Hepatocyte (in vitro differentiated cells): ENCODE measurements at places on chromosomes 2 and 18. TPM values are rescaled to one million over a fixed set of nuclear protein-coding genes. Genes with fewer than 3 reads are reported as not detected.

DNA sequence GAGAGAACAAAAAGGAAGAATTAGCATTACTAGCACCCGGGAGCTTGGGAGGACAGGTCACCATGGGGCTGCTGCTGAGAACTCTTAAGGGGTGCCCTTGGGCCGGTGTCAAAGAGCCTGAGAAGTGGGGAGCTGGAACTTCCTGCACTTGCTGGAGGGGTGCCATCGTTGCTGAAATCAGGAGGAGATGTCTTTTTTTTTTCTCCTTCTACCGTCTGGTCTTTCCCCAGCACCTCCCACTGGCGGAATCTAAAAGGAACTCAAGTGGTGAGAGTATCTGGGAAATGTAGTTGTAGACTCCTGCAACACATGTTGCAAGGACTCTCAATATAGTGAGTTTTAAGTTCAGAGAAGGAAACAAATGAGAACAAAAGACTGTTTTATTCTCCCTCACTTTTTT, 6.1 kb upstream of the AMMECR1L start:
- DNase-seq, result no peak
- no peak overlapping the region for H3K27ac ChIP-seq
- no peak overlapping the region for H3K4me3 ChIP-seq
- H3K4me1 ChIP-seq, result peaks cover 8% of the 10 kb centered on the region
- no peaks in the 10 kb centered on the region for H3K27me3 ChIP-seq
- no peaks in the 10 kb centered on the region for H3K36me3 ChIP-seq

- no peaks in the 10 kb centered on the region for H3K27me3 ChIP-seq
- no peak for DNase-seq
- H3K4me3 ChIP-seq, result no peak overlapping the region
- no peak overlapping the region for H3K27ac ChIP-seq
- no peaks in the 10 kb centered on the region for H3K4me1 ChIP-seq
- no peaks in the 10 kb centered on the region for H3K36me3 ChIP-seq
Observed at GRCh38 chr2:30361751-30362394, 85.2 kb upstream of the LCLAT1 start.

- H3K36me3 ChIP-seq, result no peaks in the 10 kb centered on the region
- peaks cover 42% of the 10 kb centered on the region for H3K4me1 ChIP-seq
- no peak for DNase-seq
Observed at GRCh38 chr2:237865623-237866041, 6.2 kb downstream of the RAMP1 start.

DNA sequence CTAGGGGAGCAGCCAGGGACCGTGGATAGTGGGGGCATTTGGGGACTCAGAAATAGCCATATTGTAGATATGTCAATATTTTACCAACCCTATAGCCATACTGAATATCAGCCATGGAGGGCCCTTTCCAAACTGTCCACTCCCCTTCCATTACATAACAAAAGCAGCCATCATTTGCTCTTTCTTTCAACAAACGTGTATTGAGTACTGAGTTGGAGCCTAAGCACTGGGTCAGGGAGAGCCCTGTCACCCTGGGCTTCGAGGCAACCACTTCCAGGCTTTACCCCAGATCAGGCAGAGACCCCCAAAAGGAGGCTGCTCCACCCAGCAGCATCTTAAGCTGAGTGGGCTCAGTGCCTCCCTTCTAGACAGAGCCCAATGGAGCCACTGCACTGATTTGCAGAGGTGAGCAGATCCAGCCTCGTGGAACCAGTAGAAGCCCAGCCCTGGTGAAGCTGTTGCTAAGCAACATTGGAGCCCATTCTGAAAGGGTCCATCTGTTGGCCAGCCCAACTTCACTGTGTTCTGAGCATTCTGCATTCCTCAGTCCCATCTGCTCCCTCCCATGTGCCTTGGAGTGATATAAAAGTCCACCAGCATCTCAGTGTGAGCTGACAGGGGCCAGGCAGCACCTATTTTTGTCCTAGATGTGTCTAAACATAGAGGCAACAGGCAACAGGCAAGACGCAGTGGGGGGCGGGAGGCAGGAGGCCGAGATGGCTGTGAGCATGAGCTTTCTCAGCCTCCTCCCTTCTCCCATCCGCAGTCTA, 112.1 kb downstream of the PLB1 start:
- H3K36me3 ChIP-seq, result no peaks in the 10 kb centered on the region
- no peaks in the 10 kb centered on the region for H3K27me3 ChIP-seq
- DNase-seq, result no peak

DNA sequence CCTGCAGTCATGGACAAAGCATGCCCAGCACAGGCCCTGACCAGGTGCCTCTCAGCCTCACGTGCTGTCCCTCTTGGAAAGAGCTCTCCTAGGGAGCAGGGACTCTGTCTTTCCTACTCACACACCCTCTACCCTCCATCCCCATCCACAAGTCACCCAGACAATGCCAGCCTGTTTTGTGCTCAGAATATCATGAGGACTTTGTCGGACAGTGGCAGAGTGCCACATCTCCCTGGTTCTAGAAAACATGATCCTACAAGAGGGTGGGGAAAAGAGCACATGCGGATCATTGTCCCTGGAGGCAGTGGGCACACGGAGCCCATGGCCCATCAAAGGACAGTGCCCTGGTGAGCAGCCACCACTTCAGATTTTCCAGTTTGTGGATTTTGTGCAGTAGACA, 3.7 kb upstream of the MAL start:
- peaks cover 25% of the 10 kb centered on the region for H3K27me3 ChIP-seq
- no peak overlapping the region for H3K4me3 ChIP-seq
- no peaks in the 10 kb centered on the region for H3K36me3 ChIP-seq
- DNase-seq, result no peak
- no peaks in the 10 kb centered on the region for H3K4me1 ChIP-seq
- H3K27ac ChIP-seq, result no peak overlapping the region

- H3K4me1 ChIP-seq, result no peaks in the 10 kb centered on the region
- H3K36me3 ChIP-seq, result no peaks in the 10 kb centered on the region
- no peak for DNase-seq
- no peak overlapping the region for H3K27ac ChIP-seq
- H3K27me3 ChIP-seq, result no peaks in the 10 kb centered on the region
- H3K4me3 ChIP-seq, result no peak overlapping the region
Observed at GRCh38 chr2:127348426-127349000, 39.3 kb downstream of the MAP3K2 start.

DNA sequence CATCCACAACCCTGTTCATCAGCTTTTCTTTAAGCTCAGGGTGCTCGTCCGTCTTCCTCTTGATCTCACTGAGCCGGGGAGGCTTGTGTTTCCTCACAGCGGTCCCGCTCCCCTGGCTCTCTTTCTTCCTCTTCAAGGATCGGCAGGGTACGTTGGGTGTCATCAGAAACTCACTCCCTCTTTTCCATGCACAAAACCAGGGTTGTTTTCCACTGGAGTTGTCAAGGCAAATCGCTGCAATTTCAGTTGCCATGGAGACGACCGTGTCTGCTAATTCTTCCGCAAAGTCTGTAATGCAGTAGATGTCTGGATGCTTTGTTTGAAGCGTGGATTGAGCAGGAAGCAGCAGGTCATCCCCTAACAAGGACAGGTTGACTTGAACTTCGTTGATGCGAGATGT, 146.4 kb downstream of the DAW1 start:
- no peaks in the 10 kb centered on the region for H3K27me3 ChIP-seq
- H3K36me3 ChIP-seq, result no peaks in the 10 kb centered on the region
- no peak for DNase-seq
- H3K27ac ChIP-seq, result no peak overlapping the region

GRCh38 chr18:43396266-43396665, 119.0 kb upstream of the SYT4 start:
- no peaks in the 10 kb centered on the region for H3K36me3 ChIP-seq
- DNase-seq, result peak; percentile 39
- no peak overlapping the region for H3K4me3 ChIP-seq
- no peaks in the 10 kb centered on the region for H3K4me1 ChIP-seq

- H3K27ac ChIP-seq, result peak overlapping the region; percentile 47
- H3K36me3 ChIP-seq, result no peaks in the 10 kb centered on the region
- no peaks in the 10 kb centered on the region for H3K27me3 ChIP-seq
- peaks cover 10% of the 10 kb centered on the region for H3K4me1 ChIP-seq
- no peak for DNase-seq
Observed at GRCh38 chr18:49639643-49640391, 78.0 kb downstream of the LIPG start.

- DNase-seq, result no peak
- H3K4me1 ChIP-seq, result no peaks in the 10 kb centered on the region
- H3K36me3 ChIP-seq, result no peaks in the 10 kb centered on the region
- H3K27ac ChIP-seq, result no peak overlapping the region
Observed at GRCh38 chr2:33298233-33298632, 178.2 kb upstream of the RASGRP3 start.

DNA sequence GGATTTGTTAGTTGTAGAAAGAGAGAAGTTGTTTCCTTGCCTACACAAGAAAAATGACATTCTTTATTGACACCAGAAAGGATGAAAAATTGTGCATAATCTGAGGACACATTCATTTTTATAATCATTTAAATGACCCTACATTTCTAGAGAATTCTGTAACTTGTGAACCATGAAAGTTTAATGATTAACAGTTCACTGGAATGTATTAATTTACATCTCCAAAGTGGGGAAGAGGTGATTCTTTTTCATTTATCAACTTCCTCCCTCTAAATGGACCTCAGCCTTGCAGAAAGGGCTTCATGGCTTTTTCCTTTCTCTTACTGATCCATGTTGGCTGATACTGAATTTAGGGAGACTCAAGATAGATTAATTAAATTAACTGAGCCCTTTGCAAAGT, 565.2 kb upstream of the LINC00305 start:
- peaks cover 13% of the 10 kb centered on the region for H3K4me1 ChIP-seq
- H3K27ac ChIP-seq, result no peak overlapping the region
- H3K36me3 ChIP-seq, result no peaks in the 10 kb centered on the region
- H3K4me3 ChIP-seq, result no peak overlapping the region

DNA sequence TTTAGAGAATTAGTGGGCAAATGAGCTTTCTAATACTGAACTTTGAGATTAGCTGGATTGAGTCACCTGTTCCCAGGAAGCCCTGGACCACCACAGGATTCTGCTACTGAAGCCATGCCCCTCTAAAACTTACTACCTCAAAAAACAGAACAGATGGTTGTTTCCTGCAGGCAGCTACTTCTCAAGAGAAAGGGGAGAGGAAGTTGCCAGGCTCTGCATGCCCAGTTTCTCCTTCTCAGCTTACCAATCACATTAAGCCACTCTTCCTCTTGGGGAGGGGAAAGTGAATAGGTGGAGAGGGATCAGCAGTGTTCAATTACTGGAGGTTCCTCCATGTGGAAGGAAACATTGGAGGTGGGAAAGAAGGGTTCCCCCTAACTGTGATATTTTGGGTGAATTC, 24.9 kb upstream of the C1GALT1C1L start:
- no peaks in the 10 kb centered on the region for H3K27me3 ChIP-seq
- no peak overlapping the region for H3K4me3 ChIP-seq
- H3K27ac ChIP-seq, result no peak overlapping the region
- no peaks in the 10 kb centered on the region for H3K4me1 ChIP-seq
- DNase-seq, result no peak

DNA sequence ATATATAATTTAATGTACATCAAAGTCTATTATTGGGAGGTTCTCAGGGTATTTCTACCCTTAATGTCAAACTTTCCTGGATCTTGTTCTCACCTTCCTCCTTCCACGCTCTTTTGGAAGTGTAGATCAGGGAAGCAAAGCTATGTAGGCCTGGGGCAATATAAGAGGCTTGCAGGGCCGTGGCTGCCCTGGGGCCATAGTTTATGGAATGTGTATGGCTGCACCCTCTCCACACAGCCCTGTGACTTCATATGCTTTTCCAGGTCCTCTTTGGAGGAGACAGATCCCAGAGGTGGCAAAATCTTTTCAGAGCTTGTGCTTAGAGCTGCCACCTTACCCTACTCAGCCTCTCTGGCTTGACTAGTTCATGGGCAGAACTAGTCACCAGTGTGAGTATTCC, 82.9 kb downstream of the PLB1 start:
- no peaks in the 10 kb centered on the region for H3K27me3 ChIP-seq
- H3K4me1 ChIP-seq, result peaks cover 6% of the 10 kb centered on the region
- H3K4me3 ChIP-seq, result no peak overlapping the region
- no peak overlapping the region for H3K27ac ChIP-seq

- H3K27me3 ChIP-seq, result no peaks in the 10 kb centered on the region
- H3K4me3 ChIP-seq, result no peak overlapping the region
- H3K36me3 ChIP-seq, result no peaks in the 10 kb centered on the region
- DNase-seq, result no peak
- no peak overlapping the region for H3K27ac ChIP-seq
- no peaks in the 10 kb centered on the region for H3K4me1 ChIP-seq
Observed at GRCh38 chr2:209702775-209703174, 68.9 kb upstream of the UNC80 start.

DNA sequence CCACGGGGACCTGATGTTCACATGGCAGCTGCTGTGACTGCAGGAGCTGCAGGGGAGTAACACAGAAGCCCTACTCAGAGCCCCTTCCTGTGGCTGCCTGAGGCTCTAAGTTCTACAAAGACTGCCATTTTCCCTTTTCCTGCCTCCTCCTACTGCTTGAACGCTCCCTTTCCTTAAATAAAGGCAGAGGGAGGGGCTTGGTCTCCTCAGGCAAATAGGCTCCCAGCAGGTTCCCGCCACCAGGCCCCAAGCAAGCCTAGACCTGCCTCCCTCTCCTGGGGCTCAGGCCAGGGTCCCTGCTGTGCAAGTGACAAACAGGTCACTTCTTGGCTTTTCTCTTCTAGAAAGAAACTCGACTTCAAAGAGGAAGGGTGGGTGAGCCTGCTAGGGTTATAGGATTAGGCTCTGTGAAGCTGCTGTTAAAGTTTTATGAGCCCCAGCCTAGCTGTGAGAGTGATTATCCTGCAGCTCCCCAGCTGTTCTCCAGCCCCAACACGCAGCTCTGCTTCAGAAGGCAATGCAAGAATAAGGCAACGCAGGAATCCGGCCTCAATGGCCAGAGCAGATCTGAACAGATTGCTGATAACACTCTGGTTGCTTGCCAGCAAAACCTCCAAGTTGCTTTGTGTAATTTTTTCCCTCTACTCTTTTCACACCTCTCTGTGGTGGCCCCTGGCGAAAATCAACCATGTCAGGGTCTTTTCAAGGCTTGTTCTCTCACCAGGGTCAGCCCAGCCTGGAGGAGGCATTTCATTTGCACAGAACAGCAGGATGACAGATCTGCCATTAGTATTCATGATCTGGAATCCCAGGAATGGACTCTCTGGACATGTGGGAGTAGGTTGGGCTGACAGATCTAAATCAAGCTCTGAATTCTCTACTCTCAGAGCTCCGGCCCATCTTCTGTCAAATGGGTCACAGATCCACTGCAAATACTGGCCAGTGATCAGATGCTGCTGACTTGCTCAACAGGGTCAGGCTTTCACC, 71.3 kb downstream of the MRO start:
- H3K27ac ChIP-seq, result peak overlapping the region; percentile 68
- H3K4me3 ChIP-seq, result no peak overlapping the region
- no peaks in the 10 kb centered on the region for H3K27me3 ChIP-seq
- H3K36me3 ChIP-seq, result no peaks in the 10 kb centered on the region
- DNase-seq, result peak; percentile 43

Gene CRYBA2
- total RNA-seq, result 0.90 TPM in 1 of 2 replicates, not detected in the other

Gene SOX11
- 16.6 and 20.7 TPM in 2 replicates for total RNA-seq

Gene ALLC
- total RNA-seq, result not detected in 2 replicates

Gene ZSWIM2
- total RNA-seq, result 0.07 TPM in 1 of 2 replicates, not detected in the other

Gene CCDC74B
- total RNA-seq, result 0.32 and 3.8 TPM in 2 replicates

Gene ALK
- 0.20 and 0.27 TPM in 2 replicates for total RNA-seq

Gene SULT6B1
- not detected in 2 replicates for total RNA-seq

Gene GTF2A1L
- total RNA-seq, result 1.2 and 4.1 TPM in 2 replicates

Gene OTOS
- 0.50 TPM in 1 of 2 replicates, not detected in the other for total RNA-seq

Gene VWA3B
- not detected in 2 replicates for total RNA-seq
